ENCODE measurements at places on chromosomes 13 and 19.
A peak's percentile ranks its signal among the peaks of the same experiment; 100 is the strongest.

- DNase-seq: peak; percentile 96
Measured at GRCh38 chr19:55598719-55599467, 424 bp downstream of the FIZ1 start.

- no peak for DNase-seq
Measured at GRCh38 chr19:2167896-2168618, 4.3 kb downstream of the DOT1L start.

DNA sequence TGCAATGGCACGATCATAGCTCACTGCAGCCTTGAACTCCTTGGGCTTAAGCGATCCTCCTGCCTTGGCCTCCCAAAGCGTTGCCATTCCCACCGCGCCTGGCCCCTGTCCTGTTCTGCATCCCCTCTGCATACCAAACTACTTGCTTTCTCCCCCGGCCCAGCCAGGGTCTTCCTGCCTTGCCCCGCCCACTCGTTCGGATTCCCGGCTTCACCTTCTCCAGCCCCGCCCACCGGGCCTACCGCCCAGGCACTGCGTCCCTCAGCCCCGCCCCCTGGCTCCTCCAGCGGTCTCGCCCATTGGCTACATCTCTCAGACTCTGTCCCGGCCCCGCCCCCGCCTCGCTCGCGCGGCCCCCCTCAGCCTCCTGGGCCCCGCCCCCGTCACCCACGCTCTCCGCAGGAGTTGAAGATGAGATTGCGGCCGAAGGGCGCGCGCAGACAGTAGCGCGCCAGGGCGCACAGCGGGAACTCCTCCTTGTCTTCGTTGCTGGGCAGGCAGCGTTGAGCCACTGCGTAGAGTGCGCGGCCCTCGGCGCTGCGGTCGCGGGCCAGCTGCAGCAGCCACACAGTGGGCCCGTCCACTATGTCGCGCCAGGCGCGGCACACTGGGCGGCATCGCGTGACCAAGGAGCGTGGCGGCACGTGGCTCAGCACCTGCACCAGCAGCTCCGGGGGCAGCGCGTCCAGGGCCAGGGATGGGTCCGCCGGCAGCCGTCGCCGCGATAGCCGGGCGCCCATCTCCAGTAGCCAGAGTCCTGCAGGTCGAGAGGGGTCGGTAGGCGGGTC is 19.0 kb downstream of the MRPS12 start:
- DNase-seq: no peak

DNA sequence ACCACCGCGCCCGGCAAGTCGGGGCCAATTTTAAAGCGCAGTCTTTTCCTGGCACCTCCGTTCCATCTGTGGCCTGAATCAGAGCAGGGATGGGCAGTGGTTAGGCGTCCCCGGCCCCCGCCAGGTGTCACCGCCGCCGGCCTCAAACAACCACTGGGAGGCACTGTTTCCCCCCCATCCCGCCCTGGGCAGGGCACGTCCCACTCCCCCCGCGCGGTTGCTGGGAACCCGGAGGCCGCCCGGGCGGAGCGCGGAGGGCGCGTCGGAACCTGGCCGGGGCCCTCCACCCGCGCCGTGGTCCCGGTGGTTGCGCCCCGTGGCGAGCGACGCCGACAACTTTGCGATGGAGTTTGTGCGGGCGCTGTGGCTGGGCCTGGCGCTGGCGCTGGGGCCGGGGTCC is at the start of gene GRIN3B:
Gene GRIN3B (plus strand): TSS at position 325 of the 400 bp plus-strand sequence. CDS start 19 bp downstream, at position 344.
- DNase-seq: peak; percentile 41

DNA sequence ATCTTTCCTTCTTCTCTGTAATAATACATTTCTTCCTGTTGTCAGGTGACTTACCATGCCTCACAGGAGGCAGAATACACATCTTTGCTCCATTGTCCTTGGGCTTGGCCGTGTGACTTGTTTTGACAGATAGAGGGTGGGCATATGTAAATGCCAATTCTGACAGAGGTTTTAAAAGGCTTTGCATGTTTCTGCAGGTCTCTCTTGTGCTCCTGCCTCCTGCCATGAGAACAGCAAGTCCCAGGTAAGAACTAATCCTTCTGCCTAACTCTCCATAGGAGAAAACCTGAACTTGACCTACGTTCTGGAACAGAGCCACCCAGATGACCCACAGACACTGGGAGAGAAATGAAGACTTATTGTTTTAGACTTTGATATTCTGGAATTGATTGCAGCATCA is 88.7 kb upstream of the TNFSF11 start:
- no peak for DNase-seq

GRCh38 chr19:33311326-33311682 is 9.0 kb upstream of the CEBPA start:
- DNase-seq: no peak

DNA sequence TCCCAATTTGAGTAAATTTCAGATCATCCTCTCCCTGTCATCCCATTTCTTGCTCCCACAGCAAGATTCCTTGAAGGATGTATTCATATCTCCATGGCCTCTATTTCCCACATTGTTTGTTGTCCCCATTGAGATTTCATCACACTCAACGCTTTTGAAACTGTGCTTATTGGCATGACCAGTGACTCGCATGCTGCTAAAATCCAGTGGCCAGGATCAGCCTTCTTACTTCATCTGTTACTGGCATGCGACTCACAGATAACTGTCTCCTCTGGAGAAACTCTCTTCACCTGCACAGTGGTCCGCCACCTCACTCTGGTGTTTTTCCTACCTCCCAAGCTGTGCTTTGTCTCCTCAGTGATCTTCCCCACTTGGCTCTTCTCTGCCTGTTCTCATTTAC is 95.8 kb downstream of the WASF3 start:
- no peak for DNase-seq

GRCh38 chr13:24610956-24611355 is 69.3 kb upstream of the ATP12A start:
- DNase-seq: no peak

- DNase-seq: no peak
Measured at GRCh38 chr13:30113983-30114570, 193.3 kb downstream of the KATNAL1 start.

GRCh38 chr13:19834704-19835103 is 28.7 kb downstream of the ZMYM5 start:
- DNase-seq: no peak

GRCh38 chr19:29263305-29264135 is 50.6 kb upstream of the UQCRFS1 start:
- DNase-seq: peak; percentile 57

GRCh38 chr13:25204863-25205262 is 32.8 kb upstream of the AMER2 start:
- DNase-seq: no peak

DNA sequence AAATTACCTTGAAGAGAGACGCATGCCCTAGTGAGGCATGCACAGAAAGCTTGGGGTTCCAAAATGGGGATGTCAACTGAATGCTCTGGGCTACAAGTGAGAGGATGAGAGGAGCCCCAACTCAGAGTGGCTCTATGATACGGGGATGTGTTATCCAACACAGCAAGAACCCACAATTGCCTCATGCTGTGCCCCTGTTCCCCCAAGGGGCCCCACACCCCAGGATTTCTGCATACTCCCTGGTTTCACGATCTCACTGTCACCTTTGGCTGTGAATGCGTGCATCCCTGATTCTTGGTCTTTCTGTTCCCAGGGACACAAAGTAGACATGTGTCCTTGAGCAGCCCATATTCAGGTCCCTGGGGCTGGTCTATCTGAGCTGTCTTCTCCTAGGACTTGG is 29.3 kb downstream of the WDR88 start:
- DNase-seq: no peak

DNA sequence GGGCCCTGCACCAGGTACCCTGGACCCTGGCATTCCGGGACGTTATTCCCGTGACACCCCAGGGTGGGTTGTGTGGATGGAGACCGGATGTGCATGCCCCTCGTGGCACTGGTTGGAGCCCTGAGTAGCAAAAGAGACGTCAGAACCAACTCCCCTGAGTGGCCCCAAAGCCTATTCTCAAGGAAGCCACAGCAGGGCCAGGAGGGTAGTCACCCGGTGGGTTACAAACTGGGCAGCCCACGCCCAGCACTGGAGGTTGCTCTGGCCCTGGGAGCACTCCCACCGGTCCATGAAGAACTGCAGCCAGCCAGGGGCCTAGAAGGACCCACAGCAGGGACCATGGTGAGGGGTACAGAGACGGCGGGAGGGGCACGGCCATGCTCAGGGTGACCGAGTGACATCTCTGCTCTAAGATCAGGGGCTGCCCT is 7.5 kb downstream of the KLF16 start:
- no peak for DNase-seq

DNA sequence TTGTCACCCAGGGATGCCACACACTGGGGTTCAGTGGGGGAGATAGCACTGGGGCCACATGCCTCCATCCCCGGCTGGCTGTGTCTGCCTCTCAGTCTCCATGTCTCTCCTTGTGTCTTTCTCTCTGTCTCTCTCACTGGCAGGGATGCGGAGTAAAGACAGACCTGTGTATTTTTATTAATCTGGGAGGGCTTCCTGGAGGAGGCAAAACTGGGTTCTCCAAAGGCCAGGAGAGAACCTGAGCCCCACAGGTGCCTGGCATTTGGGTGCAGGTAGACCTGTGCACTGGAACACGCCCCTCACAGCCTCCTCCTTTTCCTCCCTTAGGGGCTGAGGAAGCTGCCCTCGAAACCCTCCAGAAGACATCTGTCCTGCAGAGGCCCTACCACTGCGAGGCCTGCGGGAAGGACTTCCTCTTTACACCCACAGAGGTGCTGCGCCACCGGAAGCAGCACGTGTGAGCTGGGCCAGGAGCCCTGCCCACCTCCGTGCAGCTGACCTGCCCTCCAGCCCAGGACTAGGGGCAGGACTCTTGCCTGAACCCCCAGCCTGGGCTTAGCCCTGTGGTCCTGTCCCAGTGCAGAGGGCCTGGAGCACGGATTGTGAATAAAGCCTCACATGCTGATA is 32.7 kb downstream of the DHX34 start:
- DNase-seq: no peak

GRCh38 chr13:30466841-30467252 is 1.1 kb upstream of the HMGB1 start:
- peak; percentile 51 for DNase-seq

DNA sequence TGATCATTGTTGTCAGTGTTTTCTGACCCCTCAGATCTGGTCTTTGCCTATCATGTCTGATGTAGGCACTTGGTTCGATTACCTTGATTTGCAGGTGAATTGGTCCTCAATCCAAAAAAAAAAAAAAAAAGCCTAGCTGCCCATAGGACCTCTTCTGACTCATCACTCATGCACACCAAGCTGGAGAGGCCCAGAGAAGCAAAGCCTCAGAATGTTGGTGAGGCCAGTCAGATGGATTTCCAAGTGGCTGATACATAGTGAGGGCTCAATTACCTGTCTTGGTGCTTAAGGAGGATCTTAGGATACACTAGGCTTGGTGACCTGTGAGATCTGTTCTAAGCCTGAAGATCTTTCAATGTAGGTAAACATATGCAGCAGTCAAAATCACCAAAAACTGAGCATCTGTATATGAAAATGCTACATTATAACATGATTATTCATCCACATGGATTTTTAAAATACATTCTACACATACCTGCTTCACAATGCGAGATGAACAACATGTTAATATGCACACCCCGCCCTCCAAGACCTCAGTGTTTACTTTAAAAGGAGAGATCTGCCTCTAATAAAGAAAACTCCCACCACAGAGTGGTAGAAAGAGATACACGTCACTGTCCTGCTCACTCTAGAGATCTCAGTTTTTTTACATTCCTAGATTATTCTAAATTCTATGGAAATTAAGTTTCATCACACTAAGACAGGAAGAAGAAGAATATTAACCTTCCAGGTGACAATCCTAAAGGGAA is 79.9 kb upstream of the RAP2A start:
- no peak for DNase-seq

DNA sequence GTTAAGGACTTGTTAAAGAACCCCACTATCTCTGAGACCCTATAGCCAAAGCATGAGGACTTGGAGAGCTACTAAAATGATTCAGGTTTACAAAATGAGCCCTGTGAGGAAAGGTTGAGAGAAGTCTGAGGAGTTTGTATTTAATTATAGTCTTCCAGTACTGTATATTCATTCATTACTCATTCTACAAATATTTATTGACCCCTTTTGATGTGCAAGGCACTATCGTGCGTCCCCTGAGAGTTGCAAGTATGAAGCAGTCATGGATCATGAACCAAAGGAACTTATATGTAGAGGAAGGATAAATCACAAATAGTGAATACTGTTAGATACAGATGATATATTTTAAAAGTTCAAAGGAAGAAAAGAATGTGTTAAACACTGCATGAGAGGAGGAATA is 84.4 kb downstream of the DNAJC15 start:
- DNase-seq: no peak

- DNase-seq: no peak
Measured at GRCh38 chr19:45040059-45040771, 1.4 kb downstream of the CLASRP start.

DNA sequence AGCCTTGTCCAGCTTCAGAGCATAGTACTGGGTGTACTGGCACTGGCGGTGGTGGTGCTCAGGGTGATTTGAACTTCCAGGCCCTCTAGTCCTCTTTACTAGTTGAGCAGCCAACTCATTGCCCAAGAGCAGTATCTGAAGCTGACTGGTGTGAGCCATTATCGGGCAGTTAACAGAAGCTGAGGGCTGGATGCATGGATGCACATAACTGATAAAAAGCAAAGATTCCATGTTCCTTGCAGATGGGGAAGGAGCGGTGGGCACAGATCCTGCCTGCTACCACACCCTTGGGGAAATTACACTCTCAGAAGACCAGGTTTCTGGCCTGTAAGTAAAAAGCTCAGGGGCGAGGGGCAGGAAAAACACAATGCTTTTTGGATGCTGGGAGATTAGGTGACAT is 499.4 kb upstream of the ARGLU1 start:
- DNase-seq: no peak

DNA sequence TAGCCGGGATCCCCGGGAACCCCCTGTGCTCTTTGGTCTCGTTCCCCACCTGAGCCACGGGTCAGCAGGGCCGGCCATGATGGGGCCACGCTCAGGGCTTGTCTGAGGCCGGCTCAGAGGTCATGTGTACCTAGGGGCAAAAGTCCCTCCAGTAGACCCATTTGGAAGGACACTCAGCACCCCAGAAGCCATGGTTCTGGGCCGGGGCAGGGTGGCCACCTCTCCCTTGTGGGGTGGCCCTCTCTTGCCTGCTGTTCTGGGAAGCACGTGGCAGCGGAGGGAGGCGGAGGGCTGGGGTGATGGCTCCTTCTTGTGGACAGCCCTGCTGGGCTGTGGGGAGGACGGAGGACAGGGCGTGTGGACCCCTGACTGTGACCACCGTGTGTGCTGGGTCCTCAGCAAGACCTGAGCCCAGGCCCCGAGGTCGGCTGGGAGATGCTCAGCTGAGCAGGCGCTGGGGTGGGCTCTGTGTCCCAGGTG is 6.4 kb upstream of the PEAK3 start:
- DNase-seq: no peak

DNA sequence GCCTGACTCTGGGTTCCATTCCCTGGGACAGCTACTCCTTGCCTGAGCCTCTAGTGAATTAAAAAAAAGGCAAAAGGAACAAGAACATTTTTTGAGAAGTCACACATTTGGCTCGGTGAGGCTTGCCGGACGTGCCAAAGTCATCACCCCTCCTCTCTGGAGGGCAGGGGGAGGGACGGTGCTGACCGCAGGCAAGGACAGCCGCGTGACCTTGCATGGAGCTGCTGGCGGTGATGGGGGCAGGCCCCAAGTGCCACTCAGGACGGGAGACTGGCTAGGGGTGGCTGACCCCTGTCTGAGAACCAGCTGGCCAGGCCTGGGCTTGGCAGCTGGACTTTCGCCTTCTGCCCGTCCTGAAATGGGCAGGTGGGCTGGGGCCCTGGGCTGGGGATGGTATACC is 26.4 kb downstream of the MAP2K2 start:
- no peak for DNase-seq

GRCh38 chr19:50880241-50880640 is 7.0 kb downstream of the KLK2 start:
- no peak for DNase-seq

GRCh38 chr19:48635263-48635965 is 1.8 kb downstream of the DBP start:
- peak; percentile 77 for DNase-seq

- DNase-seq: no peak
Measured at GRCh38 chr13:103859952-103860351, 793.7 kb upstream of the SLC10A2 start.
